WTC11 (cell line): ENCODE measurements at places on chromosomes 7 and 10. TPM values are rescaled to one million over a fixed set of nuclear protein-coding genes. Genes with fewer than 3 reads are reported as not detected.

The MEOX2 gene
- total RNA-seq: 0.07 to 0.16 TPM (median 0.14 TPM) in 3 replicates

The FAM171A1 gene
- total RNA-seq: 29.2 to 33.9 TPM (median 30.1 TPM) in 3 replicates

The TSPAN33 gene
- 30.0 to 42.9 TPM (median 39.8 TPM) in 3 replicates for total RNA-seq

The VGF gene
- 5.2 to 6.4 TPM (median 5.6 TPM) in 3 replicates for total RNA-seq

The ABLIM1 gene
- total RNA-seq: 54.9 to 62.1 TPM (median 57.2 TPM) in 3 replicates

DNA sequence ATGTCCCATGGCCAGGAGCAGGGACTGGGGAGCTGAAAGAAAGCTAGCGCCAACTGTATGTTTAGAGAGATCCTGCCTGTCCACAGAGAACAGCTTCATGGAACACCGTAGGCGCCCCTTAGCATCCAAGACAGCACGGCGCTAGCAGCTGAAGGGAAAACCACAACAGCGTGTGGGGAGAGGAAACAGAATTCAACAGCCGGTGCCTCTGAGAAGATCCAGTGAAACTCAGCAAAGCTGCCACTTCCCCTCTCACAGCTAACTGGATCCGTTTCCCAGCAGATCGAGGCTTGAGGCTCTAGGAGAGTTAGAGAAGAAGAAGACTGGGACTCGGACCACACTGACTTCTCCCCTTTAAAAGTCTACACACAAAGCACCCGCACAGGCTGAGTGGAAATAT, 145.0 kb downstream of the MAD1L1 start:
- DNase-seq: no peak

DNA sequence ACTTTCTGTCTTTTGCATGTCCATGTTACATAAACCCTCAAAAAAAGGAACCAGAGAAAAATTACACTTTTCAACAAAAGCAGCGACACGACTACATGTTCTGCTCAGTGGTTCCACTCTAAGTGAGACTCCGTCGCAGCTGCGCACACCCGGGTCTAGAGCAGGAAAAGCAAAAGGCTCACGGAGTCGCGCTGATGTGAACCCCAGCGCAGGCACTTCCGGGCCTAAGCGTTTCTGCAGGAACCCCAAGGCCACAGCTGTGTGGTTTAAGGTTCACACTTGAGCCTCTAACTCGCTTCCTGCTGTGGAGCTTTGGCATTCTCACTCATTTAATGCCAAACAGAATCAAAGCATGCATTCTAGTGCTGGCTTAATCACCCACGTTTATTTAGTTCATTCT, 240.3 kb downstream of the DNAJB6 start:
- DNase-seq: no peak

GRCh38 chr7:128164061-128164954, 76.8 kb upstream of the LEP start:
- peak; percentile 53 for DNase-seq

DNA sequence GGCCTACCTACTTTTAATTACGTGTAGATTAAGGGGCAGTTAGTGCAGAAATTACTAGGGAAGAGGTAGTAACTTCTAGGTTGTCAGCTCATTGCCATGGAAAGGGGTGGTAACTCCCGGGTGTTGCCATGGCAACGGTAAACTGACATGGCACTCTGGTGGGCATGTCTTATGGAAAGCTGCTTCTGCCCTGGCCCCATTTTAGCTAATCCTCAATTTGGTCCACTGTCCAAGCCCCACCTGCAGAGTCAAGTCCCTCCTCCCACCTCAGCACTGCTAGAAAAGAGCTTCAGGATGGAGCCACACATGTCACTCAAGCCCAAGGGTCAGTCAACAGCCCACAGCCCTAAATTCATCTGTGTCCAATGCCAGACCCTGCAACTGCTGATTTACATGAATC, 7.5 kb upstream of the ZKSCAN1 start:
- DNase-seq: no peak

- DNase-seq: no peak
Measured at GRCh38 chr10:110355141-110355831, 50.6 kb upstream of the SMNDC1 start.

DNA sequence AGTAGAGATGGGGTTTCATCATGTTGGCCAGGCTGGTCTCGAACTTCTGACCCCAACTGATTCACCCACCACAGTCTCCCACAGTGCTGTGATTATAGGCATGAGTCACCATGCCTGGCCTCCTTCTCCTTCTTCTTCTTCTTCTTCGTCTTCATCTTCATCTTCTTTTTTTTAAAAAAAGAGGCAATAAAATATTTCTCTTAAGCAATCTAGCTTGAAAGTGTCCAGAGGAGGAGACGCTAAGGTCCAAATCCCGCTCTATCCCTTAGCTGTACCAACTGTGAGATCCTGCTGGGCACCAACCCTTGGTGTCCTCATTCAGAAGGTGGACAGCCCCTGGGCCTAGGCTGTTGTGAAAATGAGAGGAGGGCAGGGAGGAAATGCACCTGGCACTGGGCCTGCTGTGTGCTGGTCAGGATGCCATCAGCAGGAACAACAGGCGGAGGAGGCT, 13.9 kb upstream of the PSAP start:
- no peak for DNase-seq

- DNase-seq: no peak
Measured at GRCh38 chr10:101545898-101546297, 42.2 kb downstream of the POLL start.

- peak; percentile 91 for DNase-seq
Measured at GRCh38 chr10:45594276-45595157, 78.1 kb downstream of the ZFAND4 start.
